Muscle of back (tissue), 13 donors: ENCODE measurements at places on chromosomes 4 and X. TPM values are rescaled to one million over a fixed set of nuclear protein-coding genes. Genes with fewer than 3 reads are reported as not detected.
A peak's percentile ranks its signal among the peaks of the same experiment; 100 is the strongest.

The STBD1 gene
- polyA plus RNA-seq: 25.3 TPM

The RNF175 gene
- 0.48 TPM for polyA plus RNA-seq

The PLP1 gene
- polyA plus RNA-seq: 73.7 TPM

The TMPRSS11F gene
- not detected for polyA plus RNA-seq

The CSAG2 gene
- polyA plus RNA-seq: not detected

The P2RY4 gene
- not detected for polyA plus RNA-seq

The NUP62CL gene
- 0.68 TPM for polyA plus RNA-seq

The PAGE2B gene
- polyA plus RNA-seq: 0.33 TPM

The ANXA5 gene
- polyA plus RNA-seq: 391 TPM

The MAGEA2B gene
- polyA plus RNA-seq: not detected

The DMRTC1 gene
- polyA plus RNA-seq: not detected

DNA sequence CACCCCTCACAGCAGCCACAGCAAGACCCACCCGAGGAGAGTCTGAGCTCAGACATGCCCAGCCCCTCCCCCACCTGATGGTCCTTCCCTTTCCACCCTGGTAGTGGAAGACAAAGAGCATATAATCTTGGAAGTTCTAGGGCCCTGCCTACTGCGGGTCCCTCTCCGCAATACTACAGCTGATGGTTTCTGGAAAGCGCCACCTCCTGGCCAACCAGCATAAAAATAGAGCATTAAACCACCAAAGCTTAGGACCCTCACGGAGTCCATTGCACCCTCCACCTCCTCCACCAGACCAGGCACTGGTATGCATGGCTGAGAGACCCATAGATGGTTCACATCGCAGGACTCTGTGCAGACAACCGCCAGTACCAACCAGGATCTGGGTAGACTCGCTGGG is 78.2 kb downstream of the SH3BGRL start:
- DNase-seq: no peak

GRCh38 chr4:186660403-186660802 is 63.3 kb downstream of the FAT1 start:
- DNase-seq: no peak

- DNase-seq: no peak
Measured at GRCh38 chr4:37667197-37668100, 18.7 kb downstream of the RELL1 start.

GRCh38 chr4:143502231-143502630 is 11.3 kb upstream of the SMARCA5 start:
- DNase-seq: no peak

DNA sequence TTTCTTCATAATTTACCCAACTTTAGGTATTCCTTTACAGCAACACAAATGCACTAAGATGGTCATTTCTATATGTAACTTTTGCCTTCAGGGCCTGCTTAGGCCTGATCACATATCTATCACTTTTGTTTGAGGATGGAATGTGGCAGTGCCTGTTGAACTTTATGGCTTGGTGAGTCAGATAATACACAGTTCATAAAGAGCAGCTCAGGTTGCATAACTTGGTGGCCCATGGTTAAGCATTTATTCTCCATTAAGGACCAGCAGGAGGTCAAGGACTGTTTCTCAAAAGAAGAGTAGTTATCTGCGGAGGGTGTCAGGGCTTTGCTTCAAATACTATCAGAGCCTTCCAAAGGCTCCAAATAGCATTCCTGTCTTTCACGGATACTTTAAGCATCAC is 124.1 kb upstream of the PDHA2 start:
- DNase-seq: no peak

GRCh38 chr4:122450847-122451246 is 5.7 kb downstream of the IL2 start:
- DNase-seq: no peak

- no peak for DNase-seq
Measured at GRCh38 chr4:151934766-151935165, 174.0 kb upstream of the GATB start.

DNA sequence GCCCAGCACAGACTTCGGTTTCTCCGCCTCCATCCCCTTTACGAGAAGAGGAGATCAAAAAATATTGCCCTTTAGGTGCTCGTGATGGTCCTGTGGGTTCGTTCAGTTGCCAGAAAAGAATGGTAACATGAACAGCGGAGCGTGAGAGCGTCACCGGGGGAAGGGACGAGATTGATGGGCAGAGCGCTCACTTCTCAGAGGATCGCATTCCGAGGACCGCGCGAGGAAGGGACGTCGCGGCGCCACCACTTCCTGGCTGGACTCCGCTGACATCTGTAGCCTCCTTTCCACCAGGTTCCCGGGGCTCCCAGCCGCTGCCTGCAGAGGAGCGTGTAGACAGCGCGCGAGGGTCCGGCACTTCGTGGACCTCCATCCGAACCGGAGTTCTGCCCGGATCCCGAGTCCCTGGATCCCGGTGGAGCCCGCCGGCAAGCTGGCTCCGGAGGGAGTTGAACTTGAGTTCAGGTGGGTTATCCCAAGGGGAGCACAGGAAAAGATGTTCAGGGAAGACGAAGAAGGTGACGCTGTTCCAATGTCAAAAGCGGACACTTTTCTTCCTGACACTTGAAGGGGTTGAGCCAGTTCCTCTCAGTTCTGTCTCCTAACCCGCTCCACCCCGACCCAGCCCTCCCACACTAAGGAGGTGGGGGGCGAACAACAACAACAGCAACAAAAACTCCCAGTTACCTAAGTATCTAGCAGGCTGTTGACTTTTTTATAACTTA is 484 bp downstream of the GALNTL6 start:
- DNase-seq: no peak

GRCh38 chrX:24347881-24348280 is 12.6 kb upstream of the SUPT20HL1 start:
- DNase-seq: no peak

DNA sequence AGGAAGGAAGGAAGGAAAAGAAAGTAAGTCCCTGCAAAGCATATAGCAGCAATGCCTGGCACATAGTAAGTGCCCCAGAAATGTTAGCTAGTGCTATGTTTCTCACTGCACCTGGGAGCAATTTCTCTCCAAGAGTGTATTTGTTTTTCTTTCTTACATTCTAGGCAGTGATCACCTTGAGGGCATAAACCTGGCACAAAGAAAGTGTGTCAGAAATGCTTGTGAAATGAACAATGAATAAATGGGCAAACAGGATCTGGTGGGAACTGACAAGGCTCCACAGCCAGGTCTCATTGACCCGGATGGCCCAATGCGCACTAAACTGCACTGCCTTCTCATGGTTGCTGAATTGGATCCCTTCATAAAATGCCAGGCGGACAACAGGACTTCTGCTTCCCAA is 316.4 kb downstream of the LDB2 start:
- DNase-seq: no peak

DNA sequence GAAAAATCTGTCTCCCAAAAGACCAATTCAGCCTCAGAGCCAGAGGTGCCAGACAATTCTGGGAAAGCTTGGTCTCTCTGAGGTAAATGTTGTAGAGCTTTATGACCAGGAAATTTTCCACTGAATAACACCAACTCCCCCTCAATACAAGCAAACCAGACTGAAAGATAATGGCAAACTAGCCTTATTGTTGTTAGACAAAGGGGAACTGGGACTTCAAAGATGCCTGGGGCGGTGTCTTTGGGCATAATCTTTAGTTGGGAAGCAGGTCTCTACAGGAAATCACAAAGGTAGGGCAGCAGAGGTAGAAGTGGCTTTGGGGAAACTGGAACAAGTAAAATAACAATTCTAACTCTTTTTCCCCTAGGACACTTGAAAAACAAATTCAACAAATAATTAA is 12.0 kb downstream of the COL4A6 start:
- DNase-seq: no peak

DNA sequence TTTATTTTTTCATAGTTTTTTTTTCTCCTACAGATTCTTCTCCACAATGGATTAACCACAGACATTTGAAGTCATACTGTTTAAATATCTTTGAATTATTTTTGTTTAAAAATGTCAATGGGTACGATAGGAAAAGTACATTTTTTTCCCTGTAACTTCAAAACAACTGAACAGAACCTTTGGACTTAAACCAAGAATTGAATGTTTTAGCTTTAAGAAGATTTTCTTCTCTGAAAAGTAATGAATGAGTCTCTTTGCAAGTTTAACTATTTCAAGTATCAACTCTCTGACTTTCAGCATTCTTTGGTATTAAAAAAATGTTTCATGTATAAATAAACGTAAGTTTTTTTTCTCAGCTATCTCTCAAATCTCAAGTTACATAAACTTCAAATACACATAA is 364.3 kb downstream of the FBXO8 start:
- no peak for DNase-seq

DNA sequence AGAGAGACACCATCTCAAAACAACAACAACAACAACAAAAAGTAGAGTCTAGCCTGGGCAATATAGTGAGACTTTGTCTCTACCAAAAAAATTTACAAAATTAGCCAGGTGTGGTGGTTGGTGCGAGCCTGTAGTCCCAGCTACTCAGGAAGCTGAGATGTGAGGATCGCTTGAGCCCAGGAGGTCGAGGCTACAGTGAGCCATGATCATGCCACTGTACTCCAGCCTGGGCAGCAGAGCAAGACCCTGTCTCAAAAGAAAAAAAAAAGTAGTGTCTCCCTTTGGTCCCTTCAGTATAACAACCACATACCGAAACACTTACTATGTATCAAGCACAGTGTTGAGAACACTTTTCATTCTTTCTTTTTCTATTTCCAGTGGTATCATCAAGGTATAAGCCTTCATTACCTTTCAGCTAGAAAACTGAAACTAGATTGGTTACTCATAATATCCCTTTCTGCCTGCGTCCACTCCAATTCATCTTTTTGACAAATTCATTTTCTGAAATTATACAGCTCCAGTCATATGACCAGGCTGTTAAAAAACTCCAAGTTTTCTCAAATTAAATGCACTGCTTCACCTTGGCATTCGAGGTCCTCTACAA is 54.1 kb downstream of the RPS6KA3 start:
- DNase-seq: no peak

DNA sequence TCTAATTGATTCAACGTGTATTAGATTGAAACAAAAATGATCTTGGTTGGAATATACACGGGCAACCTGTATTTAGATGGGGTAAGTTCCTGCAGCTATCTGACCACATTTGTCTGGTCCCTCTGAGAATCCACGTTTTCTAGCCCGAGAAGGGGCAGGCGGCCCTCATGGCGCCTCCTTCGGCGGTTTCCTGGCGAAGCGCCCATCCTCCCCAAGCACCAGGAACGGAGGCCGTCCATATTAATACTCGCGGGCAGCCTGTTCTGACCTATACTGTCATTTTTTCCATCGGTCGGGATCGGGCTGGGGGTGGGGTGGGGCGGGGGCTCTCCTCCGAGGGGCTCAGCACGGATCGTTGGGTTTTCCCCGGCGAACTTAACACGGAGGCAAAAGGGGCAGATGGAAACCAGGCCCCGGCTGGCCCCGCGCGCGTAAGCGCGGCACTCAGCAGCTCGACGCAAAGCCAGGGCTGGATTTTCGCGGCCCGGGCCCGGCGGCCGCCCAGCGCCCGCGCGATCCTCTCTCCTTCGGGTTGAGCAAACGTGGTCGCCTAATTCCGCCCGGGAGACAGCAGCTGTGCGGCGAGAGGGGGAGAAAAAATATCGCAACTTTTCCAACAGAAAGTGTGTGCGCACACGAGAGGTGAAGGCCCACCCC is 77.2 kb upstream of the BCOR start:
- no peak for DNase-seq

GRCh38 chr4:149973181-149973580 is 105.1 kb upstream of the DCLK2 start:
- DNase-seq: no peak

GRCh38 chr4:150089732-150090131 is 11.5 kb downstream of the DCLK2 start:
- DNase-seq: no peak

DNA sequence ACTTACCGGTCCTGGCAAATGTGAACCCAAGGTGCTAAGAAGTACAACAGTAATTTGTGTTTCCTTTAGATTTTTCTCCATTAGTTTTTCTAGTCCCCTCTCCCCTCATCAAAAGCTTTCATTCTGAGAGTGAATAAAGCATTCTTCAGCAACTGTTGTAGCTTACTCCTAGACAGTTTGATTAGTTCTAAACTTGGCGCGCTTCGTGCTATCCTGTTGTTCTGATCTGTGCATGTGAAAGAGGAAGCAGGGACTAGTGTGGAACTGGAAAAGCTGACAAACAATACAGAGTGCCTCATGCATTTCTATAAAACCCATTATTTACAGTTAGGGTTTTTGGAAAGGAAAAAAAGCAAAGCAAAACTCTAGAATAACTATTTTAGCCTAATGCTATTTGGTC is 556.9 kb upstream of the SLIT2 start:
- DNase-seq: peak; percentile 32

DNA sequence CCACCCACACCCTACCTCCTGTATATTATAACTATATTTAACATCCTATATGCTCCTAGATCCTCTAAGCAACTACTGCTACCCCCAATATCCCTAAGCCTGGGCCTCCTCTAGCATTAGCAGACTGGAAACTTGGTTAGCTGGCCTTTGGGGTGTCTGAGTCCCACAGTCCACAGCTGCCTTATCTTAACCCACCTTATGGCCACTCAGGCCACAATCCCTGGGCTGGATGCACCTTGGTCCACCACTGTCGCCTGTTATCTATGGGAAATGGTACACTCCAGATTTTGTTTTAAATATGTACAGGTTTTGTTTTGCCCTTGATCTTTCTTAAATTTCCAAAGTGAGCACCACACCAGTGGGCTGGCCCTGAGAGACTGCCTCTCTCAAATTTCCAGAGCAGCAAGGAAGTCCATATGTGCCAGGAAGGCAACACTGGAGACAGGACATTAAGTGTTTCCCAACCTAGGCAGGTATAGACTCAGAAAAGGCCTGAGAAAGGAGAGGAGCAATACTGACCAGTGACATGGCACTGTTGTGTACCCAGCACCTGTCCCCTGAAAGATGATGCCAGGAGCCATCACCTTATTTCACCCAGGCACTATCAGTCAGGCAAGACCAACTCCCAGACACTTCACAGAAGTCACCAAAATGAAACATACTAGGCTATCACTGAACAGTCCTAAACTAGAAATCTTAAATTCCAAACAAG is 921 bp downstream of the PFKFB1 start:
- no peak for DNase-seq

- no peak for DNase-seq
Measured at GRCh38 chrX:134749706-134750445, 91.6 kb upstream of the PLAC1 start.

GRCh38 chrX:134886002-134886596 is 104.7 kb upstream of the SMIM10 start:
- DNase-seq: no peak

DNA sequence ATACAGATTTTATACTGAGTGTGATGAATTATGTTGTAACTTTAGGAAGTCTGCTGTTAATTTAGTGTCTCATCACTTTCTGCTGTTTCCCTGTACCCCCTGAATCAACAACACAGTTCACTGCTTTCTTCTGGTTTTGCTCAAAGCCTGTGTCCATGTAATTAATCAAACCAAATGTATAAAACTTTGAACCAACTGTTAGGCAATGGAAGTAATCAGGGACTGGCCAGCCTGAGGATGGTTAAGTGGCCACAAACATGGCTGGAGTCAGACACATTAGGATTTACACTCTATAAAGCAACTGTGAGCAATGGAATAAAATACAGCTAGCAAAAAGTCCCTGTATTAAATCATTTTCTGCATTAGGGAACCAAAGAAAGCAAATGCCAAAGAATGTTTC is 42.6 kb downstream of the CXCL1 start:
- DNase-seq: no peak
